ENCODE measurements at places on chromosomes 12 and 14.

DNA sequence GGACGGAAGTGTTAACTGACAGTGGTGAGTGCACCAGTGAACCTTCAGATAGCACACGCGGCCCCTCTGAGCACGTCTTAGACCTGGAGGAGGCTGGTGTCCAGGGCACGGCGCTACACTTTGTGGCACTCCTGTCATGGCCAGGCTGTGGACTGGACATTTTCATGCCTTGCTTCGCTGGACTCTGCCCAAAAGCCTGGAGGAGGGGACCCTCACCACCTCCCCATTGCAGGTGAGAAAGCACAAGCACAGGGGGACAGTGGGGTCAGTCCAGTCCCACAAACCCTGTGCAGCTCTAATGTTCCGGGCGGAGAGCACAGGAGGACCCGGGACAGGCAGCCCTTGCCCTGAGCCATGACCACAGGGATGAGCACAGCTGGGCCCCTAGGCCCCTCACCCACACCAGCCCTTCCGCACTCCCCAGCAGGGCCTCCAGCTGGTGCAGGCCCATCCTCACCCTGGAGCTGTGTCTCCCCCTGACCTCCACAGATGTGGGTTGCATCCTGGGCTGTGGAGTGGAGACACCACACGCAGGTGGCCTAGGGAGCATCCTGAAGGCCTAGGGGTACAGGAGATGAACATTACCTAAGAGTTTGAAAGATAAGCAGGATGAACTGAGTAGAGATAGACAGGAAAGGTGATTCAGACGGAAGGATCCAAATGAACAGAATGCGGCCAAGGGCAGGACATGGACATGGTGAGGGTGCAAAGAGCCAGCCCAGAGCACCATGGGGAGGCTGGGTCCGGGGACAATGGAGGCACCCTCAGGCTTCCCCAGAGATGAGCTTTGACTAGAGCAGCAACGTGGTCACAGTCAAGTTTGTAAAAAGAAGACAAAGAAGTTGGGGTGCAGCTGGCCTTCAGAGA lies 132.8 kb downstream of the BCL11B start:
- H3K27me3 ChIP-seq, result no peaks in the 10 kb centered on the region
- no peak for DNase-seq
- no peak overlapping the region for H3K4me3 ChIP-seq
- no peak overlapping the region for H3K27ac ChIP-seq

DNA sequence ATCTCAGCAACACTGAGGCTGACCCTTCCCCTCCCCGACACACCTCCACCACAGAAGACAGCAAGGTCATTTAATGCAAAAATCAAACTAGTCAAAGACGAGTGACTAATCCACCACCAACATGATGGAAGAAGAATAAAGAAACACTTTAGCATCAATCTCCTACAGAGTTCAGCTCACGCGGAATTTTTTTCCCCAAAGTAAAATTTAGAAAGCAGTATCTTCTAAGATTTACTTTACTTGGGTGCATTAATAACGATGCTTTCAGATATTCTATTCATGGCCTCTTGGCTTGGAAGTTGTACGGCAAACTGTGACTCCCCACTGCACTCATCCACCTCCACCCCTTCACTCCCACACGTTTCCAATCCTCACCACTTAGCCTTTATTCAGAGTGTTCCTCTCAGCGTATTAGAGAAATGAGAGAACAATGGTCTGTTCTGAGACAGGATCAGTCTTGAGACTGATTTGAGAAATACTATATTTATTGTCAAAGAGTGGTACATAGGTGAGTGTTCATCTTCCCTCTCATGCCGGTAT lies 1.9 kb downstream of the EGLN3 start:
- H3K27ac ChIP-seq, result no peak overlapping the region
- H3K36me3 ChIP-seq, result no peaks in the 10 kb centered on the region
- H3K4me1 ChIP-seq, result peaks cover 18% of the 10 kb centered on the region
- DNase-seq, result no peak
- H3K4me3 ChIP-seq, result peak overlapping the region; percentile 73
- H3K27me3 ChIP-seq, result no peaks in the 10 kb centered on the region

- H3K27ac ChIP-seq, result no peak overlapping the region
- H3K36me3 ChIP-seq, result peaks cover 11% of the 10 kb centered on the region
- DNase-seq, result no peak
- H3K27me3 ChIP-seq, result no peaks in the 10 kb centered on the region
- H3K4me1 ChIP-seq, result no peaks in the 10 kb centered on the region
Measured at GRCh38 chr12:110717037-110717436, 25.7 kb downstream of the PPP1CC start.

DNA sequence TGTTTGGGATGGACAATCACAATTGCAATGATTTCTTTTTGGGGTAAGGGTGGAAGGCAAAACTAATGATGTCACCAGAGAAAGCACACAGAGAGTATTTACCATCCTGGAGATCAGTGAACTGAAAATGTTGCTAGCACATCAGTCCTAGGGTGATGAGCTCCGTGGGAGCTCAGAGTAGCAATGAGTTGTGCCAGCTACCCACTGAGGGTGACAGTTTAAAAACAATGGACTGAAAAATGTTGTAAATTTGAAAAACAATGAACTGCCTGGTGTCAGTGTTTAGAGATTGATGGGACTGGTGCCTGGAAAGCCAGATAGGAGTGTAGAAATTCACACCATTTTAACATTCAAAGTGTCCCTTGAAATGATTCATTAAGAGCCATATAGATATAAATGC lies 198.5 kb downstream of the ATP23 start:
- no peaks in the 10 kb centered on the region for H3K27me3 ChIP-seq
- H3K4me3 ChIP-seq, result no peak overlapping the region
- DNase-seq, result no peak
- no peaks in the 10 kb centered on the region for H3K4me1 ChIP-seq
- H3K36me3 ChIP-seq, result no peaks in the 10 kb centered on the region

DNA sequence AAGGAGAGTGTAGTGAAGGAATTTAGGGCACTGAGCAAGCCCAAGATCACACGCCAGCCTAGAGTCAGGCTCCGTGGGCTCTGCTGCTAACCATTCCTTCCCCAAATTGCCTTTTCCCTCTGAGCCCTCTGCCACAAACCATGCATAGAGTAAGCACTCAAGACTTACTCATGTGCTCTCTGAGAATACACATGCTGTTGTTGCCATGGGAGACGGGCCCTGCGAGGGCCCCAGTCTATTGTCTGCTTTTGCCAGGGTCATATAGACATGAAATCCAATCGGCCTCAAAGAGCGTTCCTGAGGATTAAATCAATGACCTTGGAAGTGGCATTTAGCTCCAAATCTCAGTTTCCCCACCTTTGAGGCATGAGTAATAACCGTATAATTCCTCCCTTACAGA lies 48.7 kb upstream of the WSCD2 start:
- no peaks in the 10 kb centered on the region for H3K27me3 ChIP-seq
- H3K27ac ChIP-seq, result no peak overlapping the region
- DNase-seq, result no peak

DNA sequence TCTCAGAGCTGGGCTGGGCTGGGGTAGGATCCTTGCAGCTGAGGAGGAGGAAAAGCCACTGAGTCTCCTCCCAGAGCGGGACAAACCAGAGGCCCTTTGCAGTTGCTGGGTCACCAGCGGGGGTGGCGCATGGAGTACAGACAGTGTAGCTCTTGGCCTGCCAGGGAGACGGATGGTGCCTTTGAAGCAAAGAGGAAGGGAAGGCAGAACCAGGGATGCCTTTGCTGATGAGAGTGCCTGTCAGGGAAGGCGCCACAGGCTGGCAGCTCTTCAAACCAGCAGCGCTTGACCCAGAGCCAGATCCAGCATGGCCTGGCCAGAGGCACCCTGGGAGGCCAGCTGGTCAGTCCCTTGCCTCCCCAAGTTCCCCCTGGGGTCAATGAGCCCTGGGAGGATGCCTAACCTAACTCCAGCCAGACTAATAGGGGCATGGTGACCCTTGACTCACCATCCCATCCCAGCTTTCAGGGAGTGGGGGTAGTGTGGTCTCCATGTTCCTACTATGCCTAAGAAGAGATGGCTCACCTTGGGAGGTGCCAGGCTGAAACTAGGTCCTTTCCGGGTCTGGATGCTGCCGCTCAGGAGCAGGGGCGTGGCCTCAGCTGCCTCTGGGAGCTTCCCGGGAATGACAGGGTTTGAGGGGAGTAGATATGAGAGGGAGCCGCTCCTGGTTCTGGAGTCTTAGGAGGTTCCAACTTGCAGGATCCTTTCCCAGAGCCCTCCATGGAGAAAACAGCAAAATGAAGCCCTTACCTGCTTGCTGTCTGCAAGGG lies 19.8 kb downstream of the VASH1 start:
- DNase-seq, result no peak
- no peaks in the 10 kb centered on the region for H3K36me3 ChIP-seq
- H3K27me3 ChIP-seq, result no peaks in the 10 kb centered on the region
- peaks cover 16% of the 10 kb centered on the region for H3K4me1 ChIP-seq

- H3K27ac ChIP-seq, result no peak overlapping the region
- H3K27me3 ChIP-seq, result no peaks in the 10 kb centered on the region
- DNase-seq, result no peak
- no peak overlapping the region for H3K4me3 ChIP-seq
- no peaks in the 10 kb centered on the region for H3K36me3 ChIP-seq
- H3K4me1 ChIP-seq, result no peaks in the 10 kb centered on the region
Measured at GRCh38 chr12:68276402-68276930, 23.1 kb upstream of the IL22 start.

GRCh38 chr12:64709429-64709828 lies 49.8 kb downstream of the GNS start:
- no peaks in the 10 kb centered on the region for H3K4me1 ChIP-seq
- H3K27me3 ChIP-seq, result no peaks in the 10 kb centered on the region
- H3K4me3 ChIP-seq, result no peak overlapping the region
- DNase-seq, result no peak
- peaks cover 10% of the 10 kb centered on the region for H3K36me3 ChIP-seq

- DNase-seq, result no peak
- H3K4me3 ChIP-seq, result no peak overlapping the region
- no peak overlapping the region for H3K27ac ChIP-seq
Measured at GRCh38 chr14:43408472-43408871, 1098.6 kb downstream of the FSCB start.

DNA sequence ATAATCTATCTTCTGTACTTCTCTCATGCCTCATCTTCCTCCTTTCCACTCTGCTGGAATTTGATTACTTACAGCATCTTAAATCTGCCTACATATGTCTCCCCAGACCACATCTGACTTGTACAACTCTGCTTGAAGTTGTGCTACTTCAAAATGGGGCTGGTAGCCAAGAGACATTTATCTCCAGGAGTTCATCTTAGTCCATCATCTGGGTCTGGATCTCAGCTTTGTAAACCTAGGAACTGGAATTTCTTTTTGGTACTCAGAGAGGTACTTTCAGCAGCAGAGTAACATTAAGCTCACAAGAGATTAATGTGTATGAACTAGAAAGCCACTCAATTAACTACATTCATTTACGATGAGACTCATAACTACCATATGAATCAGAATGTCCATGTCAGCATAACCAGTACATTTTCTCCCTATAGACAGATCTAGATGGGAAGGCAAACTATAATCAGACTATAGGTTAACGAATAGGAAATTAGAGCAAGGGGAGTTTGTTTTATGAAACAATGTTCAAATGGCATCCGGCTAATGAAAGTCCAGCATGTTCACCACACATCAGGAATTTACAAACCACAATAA lies 178.8 kb downstream of the CEP128 start:
- no peak overlapping the region for H3K4me3 ChIP-seq
- H3K27ac ChIP-seq, result no peak overlapping the region
- no peaks in the 10 kb centered on the region for H3K27me3 ChIP-seq
- no peaks in the 10 kb centered on the region for H3K4me1 ChIP-seq
- no peaks in the 10 kb centered on the region for H3K36me3 ChIP-seq

GRCh38 chr12:96521895-96522682 lies 32.7 kb downstream of the CFAP54 start:
- no peak overlapping the region for H3K27ac ChIP-seq
- no peaks in the 10 kb centered on the region for H3K27me3 ChIP-seq
- H3K36me3 ChIP-seq, result no peaks in the 10 kb centered on the region
- no peak overlapping the region for H3K4me3 ChIP-seq
- no peaks in the 10 kb centered on the region for H3K4me1 ChIP-seq

DNA sequence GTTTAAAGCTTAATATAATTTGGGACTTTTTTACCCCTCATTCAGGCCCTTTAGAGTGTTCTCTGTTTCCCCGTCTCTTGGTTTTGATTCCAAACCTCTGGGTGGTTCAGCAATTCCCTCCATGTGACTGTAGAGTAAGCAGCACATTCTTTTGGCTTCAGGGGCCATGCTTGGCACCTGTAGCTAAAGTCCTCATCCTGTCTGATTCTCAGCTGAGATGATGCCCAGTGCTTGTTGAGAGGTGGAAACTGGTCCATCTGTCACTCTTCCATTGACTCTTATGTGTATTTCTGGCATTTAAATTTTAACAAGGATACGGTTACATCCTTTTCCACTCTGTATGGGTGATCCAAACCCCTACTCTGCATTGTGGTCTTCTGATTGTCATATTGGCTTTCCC lies 127.1 kb downstream of the DIO2 start:
- H3K4me1 ChIP-seq, result no peaks in the 10 kb centered on the region
- no peak overlapping the region for H3K27ac ChIP-seq

GRCh38 chr14:76672123-76672522 lies 89.1 kb upstream of the VASH1 start:
- H3K27ac ChIP-seq, result no peak overlapping the region
- H3K27me3 ChIP-seq, result no peaks in the 10 kb centered on the region
- no peaks in the 10 kb centered on the region for H3K36me3 ChIP-seq
- H3K4me1 ChIP-seq, result no peaks in the 10 kb centered on the region

- no peak for DNase-seq
- no peaks in the 10 kb centered on the region for H3K4me1 ChIP-seq
- H3K27ac ChIP-seq, result no peak overlapping the region
- no peaks in the 10 kb centered on the region for H3K27me3 ChIP-seq
- no peak overlapping the region for H3K4me3 ChIP-seq
Measured at GRCh38 chr12:120751389-120751788, 25.8 kb downstream of the ACADS start.

GRCh38 chr12:123058980-123059379 lies 78.5 kb downstream of the ARL6IP4 start:
- peaks cover 50% of the 10 kb centered on the region for H3K4me1 ChIP-seq
- DNase-seq, result no peak
- H3K36me3 ChIP-seq, result no peaks in the 10 kb centered on the region
- H3K4me3 ChIP-seq, result no peak overlapping the region
- H3K27me3 ChIP-seq, result no peaks in the 10 kb centered on the region

DNA sequence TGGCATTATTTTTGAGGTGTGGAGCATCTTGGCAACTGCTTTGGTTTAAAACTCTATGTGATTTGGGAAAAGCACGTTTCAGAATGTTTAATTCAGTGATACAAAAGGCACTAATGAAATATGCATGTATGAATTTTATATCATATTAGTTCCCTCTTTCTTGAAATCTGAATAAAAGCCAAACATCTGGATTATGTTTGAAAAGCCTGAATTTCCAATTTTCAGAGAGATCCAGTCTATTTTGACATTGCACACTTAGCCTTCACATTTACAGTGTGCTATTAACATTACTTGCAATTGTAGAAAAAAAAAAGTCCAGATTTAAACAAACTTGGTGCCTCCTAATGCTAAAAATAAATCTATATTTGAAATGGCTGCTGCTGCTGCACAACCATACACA lies 219.1 kb upstream of the NPAS3 start:
- H3K36me3 ChIP-seq, result no peaks in the 10 kb centered on the region
- no peaks in the 10 kb centered on the region for H3K27me3 ChIP-seq
- H3K4me1 ChIP-seq, result no peaks in the 10 kb centered on the region

Measured in upper lobe of left lung (tissue), 6 donors.